ENCODE measurements at places on chromosomes 4 and X.
A peak's percentile ranks its signal among the peaks of the same experiment; 100 is the strongest.

- no peak for DNase-seq
These were observed 151.3 kb downstream of the DCLK2 start for GRCh38 chr4:150229520-150229919.

GRCh38 chr4:124777007-124777406 lies 64.5 kb upstream of the ANKRD50 start:
- DNase-seq, result no peak

- no peak for DNase-seq
These were observed 94.7 kb downstream of the EDA2R start for GRCh38 chrX:66544181-66544580.

GRCh38 chrX:80237072-80237471 lies 183.2 kb upstream of the TENT5D start:
- DNase-seq, result no peak

GRCh38 chr4:118351851-118352827 lies 664 bp downstream of the PRSS12 start:
- peak; percentile 35 for DNase-seq

DNA sequence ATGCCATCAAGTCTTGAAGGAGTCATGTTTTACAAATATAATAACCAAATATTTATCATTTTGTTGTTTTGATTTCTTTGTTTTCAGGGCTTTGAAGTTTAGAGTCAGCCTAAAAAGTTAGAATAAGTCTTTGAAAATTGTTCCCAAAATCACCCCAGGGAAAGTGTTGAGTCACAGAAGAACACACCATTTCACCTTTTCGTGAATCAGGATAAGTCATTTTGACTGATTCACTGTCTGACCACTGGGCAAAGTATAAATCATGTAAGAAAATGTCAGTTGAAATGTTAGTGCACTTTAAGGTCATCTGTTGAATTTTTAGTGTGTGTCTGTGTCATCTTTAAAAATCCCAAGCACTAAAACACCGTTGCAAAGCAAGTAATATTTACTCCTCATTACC lies 1320.1 kb downstream of the RPA4 start:
- DNase-seq, result no peak

DNA sequence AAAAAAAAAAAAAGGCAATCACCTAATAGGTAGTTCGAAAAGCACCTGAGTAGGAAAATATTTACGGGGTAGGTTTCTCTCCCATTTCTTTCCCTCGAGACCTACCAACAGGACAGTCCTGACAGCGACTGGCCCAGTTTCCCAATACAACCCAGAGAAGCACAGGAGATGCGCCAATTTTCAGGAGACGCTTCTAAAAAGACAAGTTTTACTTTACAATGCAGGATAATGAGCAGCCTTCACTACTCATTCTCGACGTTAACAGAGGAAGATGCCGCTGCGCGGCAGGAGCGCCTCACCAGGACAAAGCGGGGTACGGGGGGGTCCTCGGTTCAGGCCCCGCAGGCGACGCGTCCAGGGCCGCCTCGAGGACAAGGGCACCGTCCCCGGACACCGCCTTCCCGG lies 708 bp downstream of the BCLAF3 start:
- DNase-seq, result peak; percentile 11

DNA sequence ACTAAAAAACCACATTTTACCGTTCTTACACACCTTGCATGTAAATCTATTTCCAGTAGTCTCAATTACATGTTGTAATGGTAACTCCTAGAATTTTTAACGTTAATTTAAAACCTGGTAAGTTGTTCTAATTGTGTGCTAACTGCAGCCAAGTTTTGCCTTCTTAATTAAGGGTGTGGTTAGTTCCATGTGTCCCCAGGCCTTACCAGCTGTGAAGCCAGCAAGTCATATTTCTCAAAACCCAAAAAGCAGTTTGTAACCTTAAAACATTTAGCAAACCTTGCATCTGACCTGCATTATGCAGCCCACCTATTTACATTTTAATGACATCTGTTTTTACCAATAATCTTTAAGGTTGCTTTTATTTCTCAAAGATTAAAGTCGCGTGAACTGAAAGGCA lies 18.4 kb upstream of the FAM47E start:
- DNase-seq, result no peak

DNA sequence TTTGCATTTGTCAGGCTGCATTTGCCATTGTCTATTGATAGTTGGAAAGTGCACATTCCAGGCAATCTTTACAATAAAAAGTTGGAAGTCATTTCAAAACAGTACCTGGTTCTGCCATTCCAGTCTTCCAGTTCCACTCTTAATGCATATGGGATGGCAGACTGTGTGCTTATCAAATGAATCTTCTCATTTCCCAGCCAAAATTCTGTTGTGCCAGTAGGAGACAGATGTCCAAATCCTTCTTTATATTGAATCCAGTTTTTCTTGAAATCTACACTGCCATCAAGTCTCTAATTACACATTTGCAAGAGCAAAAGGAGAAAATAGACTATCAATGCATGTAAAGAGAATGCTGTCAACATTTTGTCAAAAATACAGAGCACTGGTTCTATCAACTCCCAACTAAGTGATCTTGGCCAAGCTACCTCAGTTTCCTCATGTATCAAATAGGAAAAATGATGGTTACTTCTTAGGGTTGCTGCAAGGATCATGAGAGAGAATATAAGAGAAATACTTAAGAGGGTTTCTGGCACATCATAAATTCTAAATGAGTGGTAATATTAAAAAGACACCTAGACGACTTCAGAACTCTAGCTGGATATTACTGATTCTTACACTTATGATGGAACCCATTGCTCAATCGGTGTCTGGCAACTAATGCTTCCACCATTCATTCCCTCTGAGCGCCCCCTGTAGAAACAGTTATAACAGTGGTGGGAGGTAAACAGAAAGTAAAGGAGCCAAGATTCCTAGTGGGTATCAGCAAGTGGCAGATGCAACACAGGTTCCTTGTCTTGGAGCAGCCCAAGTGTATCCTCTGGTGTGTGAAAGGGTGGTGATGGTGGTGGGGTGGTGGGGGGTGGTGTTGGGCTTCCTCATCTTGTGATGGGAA lies 3.8 kb downstream of the FGG start:
- no peak for DNase-seq

- no peak for DNase-seq
These were observed 47.6 kb upstream of the LNX1 start for GRCh38 chr4:53638919-53639318.

DNA sequence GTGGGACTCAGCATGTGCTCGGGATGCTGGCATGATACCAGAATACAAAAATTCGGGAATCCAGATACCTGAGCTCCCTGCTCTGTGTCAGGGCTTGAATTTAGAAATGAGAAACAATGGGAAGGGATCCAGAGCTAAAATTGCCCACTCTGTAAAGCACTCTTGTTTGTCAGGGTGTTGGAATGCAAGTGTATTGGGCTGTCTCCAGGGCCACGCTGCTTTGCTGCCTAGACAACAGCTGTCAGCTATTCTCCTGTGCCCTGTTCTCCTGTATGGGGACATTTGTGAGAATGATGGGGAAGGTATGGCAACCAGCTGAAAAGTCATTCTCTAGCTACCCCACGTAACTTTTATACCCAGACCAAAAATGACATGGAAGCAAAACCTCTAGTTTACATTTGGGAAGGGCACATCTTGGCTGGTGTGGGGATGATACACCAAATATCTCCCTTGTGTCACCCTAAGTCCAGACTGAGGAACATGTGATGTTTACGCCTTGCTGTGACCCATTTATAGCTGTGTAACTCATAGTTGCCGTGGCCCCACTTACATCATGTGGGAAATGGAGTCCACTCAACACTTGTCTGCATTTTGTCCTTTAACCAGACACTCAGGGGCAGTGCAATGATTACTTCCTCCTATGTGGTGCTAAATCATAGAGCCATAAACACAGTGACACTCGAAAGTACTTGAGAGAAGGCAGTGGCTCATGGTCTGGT lies 46.6 kb downstream of the SMPX start:
- DNase-seq, result no peak

- no peak for DNase-seq
These were observed 48.1 kb downstream of the RHOXF2B start for GRCh38 chrX:120029354-120029753.

GRCh38 chrX:2678583-2678982 lies 12.5 kb upstream of the CD99 start:
- DNase-seq, result no peak

GRCh38 chrX:41336447-41336846 lies 2.5 kb downstream of the DDX3X start:
- no peak for DNase-seq

DNA sequence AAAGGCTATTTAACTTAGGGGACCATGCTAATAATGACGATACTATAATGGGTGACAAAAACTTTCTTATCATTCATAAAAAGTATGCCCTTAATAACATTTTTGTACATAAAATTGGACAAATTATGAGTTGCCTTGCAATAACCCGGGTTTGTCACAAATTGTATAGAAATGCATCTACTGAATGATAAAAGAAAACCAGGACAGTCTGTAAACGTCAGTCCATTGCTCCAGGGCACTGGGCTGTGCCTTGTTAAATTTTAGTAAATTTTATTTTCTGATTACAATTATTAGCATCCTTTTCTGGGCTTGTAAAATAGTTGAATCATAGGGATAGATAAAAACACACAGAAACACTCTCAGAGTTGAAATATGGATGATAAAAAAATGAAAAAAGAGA lies 778.3 kb downstream of the RAPGEF2 start:
- no peak for DNase-seq

DNA sequence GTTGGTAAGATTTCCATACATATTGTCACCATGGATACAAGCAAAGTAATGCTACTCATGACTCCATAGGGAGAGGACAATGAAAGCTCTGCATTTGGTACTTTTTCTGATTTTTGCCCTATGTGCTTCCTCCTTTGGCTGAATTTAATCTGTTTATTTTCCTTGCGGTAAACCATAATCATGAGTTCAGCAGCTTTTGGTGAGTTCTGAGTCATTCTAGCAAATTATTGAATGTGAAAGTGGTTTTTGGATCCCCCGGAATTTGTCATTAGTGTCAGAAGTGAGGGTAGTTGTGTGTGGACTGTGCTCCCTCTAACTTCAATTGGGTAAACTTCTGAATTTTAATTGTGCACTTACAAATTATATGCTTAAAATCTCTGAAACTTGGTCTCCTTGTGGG lies 170.3 kb downstream of the MOSPD2 start:
- DNase-seq, result no peak

DNA sequence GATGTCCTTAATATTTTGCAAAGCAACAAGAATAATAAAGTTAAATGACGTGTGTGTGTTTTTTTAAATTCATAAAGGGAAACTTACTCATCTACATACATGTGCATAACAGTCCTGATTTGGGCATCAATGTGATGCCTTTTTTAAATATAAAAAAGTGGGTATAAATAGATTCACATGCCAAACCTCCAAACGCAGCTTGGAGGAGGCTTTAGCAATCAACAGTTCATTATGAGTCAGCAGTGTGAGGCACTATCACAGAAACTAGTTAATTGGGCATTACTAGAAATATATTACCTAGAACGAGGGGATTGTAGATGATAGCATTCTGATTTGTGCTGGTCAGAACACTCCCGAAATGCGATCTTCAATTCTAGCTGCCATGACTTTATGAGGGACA lies 115.1 kb downstream of the HS6ST2 start:
- no peak for DNase-seq

DNA sequence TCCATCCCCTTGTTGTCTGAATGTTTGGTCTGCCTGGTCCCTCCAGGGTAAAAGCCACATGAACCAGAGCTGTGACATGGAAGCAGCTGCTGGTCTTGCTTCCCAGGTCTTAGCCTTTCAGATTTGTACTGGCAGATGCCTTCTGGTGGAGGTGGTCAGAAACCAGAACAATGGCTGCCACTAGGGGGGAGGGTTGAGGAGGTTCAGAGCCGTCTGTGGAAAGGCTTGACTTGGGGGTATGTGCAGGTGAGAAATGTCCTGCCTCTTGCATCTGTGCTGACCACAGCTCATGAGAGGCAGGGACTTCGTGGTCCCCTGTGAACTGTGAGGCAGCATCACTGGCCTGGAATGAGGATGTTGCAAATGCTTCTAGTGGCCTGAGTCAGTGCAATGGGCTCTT lies 144.2 kb upstream of the WDR1 start:
- DNase-seq, result no peak

DNA sequence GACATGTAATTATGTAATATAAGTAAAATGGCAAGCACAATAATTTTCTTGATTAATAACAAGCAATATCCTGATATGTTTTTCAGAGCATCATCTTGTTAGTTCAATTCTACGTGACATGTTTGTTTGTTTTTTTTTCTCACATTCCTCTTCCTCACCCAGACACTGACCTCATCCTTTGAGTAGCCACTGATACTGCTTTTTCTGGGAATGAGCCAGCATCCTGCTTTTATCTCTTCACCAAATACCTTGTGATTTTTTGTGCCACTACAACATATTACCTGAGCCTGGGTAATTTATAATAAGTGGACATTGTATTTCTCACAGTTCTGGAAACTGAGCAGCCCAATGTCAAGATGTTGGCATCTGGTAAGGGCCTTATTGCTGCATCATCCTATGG lies 484.0 kb downstream of the NAF1 start:
- DNase-seq, result no peak

DNA sequence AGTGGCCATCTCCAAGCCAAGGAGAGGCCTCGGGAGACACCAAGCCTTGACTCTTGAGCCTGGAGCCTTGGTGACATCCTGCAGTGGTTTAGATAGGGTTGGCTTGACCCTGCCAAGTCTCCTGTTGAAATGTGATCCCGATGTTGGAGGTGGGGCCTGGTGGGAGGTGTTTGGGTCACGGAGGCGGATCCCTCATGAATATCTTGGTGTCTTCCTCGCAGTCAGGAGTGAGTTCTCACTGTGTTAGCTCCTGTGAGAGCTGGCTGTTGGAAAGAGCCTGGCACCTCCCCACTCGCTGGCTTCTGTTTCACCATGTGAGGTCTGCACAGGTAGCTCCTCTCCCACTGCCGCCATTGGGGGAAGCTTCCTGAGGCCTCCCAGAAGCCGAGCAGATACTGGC lies 38.8 kb downstream of the ADRA2C start:
- DNase-seq, result no peak

Data from neuronal stem cell (in vitro differentiated cells).